ENCODE measurements at places on chromosomes 12 and 14.
A peak's percentile ranks its signal among the peaks of the same experiment; 100 is the strongest.

DNA sequence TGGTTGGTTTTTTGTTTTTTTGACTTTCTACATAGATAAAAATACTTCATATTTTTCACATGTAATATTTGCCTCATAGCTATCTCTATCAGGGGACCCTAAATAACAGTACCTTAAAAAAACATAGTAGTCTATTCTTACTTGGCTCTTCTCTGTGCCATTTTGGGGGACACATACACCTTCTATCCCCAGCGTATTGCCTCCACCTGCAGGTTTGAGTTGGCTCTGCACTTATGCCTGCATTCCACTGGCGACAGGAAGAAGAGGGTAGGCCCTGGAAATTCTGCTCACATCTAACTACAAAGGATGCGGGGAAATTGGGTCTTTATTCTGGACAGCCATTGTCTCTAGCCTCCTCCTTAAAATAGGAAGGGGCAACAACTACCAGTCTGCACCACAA lies 13.8 kb upstream of the IFI27L2 start:
- no peak for DNase-seq

DNA sequence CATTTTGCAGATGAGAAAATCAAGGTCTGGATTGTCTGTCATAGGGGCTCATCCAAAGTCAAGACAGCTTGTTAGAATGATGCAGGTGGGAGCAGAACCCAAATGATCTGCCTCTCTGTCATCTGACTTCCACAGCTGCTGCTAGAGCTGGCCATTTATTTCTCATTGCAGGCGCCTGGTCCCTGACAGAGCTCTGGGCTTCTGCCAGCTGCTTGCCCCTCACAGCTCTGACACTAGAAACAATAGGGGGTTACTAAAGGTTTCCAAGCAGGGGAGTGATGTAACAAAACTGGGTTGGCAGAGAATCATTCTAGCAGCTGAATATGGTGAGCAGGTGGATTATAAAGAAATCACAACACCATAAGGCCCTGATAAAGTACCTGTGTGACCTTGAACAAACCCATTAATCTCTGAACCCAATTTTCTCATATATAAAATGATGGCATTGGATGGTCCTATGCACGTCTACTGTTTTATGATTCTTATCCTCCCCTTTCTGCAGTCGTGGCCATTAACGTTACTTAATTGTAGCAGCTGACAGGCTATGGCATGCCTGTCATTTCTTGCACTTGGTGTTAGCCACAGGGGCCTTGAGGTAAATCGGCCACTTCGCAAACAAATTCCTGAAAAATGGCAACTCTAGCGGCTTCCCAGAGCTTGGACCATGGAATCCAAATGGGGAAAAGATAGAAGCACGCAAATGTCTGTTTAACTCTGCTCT lies 134.6 kb downstream of the RMST start:
- no peak for DNase-seq

DNA sequence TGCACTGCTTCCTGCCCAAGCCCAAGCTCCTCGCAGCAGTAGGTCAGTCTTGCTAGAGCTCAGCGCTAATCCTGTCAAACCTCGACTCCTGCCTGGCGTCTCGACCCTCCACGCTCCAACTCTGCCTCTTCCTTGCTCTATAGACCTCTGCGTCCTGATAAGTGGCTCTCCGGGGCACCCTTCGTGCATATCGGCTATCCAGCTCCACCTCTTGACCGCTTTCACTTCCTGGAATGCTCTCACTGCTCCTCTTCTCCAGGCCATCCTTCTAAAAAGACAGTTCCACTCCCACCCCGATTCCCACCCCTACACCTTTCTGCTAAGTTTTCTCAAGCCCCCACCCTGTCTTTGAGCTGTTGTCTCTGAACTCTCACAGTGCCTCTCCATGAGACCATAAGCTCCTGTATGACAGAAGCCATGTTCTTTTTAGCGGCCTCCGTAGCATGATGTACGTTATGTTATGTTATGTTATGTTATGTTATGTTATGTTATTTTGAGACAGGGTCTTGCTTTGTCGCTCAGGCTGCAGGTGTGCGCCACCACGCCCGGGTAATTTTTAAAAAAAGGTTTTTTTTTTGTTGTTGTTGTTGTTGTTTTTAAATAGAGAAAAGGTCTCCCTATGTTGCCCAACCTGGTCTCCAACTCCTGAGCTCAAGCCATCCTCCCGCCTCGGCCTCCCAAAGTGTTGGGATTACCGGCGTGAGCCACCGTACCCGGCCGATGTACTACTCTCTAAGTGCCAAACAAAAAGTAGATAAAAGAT lies 601 bp downstream of the COX14 start:
- no peak for DNase-seq

DNA sequence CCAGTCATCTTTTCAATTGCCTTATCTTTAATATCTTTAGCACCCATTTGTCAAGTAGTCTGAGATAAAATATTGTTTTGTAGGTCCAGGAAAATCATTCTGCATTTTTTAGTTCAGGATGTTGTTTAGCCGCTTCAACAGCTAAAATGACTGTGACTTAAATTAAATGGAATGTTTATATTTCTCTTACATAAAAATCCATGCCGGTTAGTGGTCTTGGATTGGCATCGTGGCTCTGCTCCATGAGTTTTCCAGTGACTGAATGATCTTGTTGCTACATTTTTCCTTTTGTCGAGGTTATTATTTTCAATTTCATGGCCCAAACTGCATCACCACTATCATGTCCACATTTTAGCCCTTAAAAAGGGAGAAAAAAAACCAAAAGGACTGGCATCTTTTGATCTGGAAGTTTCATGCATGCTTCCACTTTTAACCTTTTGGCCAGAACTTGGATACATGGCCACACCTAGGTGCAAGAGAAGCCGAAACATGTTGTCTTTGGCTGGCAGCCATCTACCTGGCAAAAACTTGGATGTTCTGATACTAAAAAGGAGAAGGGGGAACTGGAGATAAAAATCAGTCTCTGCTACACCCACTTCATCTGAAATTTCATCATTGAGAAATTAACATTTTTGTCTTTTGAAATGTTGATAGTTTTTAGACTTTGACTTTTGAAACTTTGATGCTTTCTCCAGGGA lies 142.4 kb downstream of the OTOGL start:
- no peak for DNase-seq

DNA sequence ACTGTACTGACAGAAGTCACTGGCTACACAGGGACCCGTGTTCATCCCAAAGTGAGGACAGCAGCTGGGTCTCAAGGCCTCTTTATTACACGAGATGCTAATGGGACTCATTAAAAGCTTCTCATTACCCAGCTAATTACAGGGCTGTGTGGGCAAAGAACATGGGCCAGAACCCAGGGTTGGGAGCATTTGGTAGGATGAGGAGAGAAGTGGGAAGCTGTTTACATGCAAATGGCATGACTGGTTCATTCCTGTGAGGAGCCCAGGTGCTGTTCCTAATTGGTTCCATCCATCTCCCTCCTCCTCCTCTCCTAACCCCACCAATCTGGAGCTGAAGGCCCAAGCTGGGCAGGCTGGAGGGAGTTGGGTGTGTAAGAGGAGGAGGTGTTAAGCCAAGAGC lies 8.9 kb upstream of the TAC3 start:
- no peak for DNase-seq

GRCh38 chr12:53505086-53505485 lies 2.2 kb downstream of the NPFF start:
- no peak for DNase-seq

DNA sequence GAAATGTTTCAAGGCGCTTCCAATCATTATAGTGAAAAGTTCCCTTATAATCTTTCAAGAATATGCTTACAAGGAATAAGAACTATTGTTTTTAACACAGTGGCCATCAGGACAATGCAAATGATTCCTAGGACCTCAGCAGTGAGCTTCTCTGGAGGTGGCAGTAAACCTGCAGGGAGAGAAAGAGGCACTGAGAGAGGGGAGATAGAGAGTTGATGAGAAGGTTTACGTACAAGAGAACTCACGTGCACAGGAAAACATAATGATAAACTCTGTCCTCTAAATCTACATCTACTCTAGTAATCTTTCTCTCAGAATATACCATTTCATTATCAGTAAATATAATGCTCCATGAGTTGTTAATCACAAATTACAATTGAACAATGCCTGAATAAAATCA lies 715 bp downstream of the KLRC4 start:
- no peak for DNase-seq

DNA sequence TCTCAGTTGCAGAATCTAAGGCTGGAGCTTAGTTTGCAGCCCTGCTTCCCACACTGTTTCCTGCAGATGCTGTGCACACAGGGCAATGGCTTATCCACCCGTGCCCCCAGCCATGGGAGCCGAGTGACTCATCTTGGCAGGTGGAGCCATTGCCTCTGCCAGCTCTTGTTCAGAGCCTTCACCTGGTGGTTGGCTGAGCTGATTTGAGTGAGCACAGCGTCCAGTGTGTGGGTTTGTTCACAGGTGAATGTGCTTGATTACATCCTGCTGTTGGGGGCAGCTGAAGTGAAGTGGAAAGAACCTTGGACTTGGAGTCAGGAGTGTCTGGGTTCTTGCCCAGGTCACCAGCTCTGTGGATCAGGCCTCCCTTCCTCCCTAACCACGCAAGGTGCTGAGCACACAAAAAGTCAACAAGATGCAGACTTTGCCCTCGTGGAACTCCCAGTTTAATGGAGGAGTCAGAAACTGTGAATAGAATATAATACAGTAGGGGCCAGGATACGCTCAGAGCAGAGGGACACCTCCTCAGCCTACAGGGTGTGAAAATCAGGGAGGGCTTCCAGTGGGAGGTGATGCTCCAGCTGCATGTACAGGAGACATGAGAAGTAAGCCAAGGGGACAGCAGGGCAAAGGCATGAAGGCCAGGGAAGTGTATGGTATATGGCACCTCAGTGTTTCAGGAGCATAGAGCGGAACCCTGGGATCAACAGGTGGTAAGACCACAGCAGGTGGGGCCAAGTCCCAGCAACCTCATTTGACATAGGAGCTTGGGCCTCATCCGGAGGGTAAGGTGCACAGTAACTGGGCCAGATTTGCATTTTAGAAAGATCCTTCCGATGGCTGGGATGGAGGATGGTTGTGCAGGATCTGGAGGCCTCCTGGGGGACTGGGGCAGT lies 22.8 kb downstream of the JDP2 start:
- DNase-seq, result no peak

DNA sequence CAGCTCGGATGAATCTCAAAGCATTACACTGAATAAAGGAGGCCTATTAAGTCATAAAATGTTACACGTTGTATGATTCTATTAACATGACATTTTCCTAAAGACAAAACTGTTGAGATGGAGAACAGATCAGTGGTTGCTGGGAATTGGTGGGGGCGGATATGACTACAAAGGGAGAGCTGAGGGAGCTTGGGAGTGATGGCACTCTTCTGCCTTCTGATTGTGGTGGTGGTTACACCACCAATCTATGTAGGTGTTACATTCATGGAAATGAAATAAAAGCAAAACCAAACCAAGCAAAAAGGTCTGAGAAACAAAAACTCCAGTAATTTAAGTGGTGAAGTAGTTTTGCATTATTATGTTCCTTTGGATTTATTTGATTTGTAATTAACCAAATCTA lies 16.4 kb upstream of the EVL start:
- DNase-seq, result no peak

DNA sequence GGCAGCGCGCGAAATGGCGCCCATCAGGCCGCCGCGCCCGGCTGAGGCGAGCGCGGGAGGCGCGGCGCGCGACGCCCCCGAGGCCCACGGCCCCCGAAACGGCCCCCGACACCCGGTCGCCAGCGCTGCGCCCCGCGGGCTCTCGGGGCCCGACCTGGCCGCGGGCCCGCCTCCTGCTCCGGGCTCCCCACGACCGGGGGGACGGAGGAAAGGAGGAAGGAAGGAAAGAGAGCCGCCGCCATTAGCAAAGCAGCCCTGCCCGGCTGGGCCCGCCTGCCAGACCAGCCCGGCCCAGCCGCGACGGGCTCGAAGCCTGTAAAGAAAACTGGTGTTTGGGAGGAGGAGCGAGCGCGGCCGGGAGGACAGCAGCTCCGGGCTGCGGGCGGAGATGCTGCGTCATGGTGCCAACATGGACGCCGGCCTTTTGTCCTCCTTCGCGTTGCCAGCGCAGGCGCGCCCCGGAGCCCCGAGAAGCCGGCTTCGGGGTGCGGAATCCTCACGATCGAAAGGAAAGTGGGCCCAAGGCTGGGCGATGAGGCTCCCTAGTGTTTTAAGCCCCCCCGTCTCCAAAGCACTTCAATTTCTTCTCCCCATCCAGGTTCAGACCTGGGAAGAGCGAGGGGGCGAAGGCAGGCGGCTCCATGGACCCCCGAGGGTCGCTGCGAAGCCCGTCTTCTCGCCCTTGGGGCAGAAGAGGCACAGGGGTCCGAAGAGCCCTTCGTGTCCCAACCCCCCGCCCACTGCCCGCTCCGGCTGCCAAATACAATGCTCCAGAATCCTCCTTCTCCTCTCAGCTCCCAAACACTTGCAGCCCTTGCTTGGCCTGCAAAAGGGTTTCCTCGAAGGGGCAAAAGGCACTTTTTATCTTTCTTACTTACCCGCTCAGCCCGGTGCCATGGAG lies 2.9 kb upstream of the SETD1B start:
- peak; percentile 52 for DNase-seq

- DNase-seq, result no peak
Observed at GRCh38 chr12:66901138-66901932, 222.5 kb upstream of the GRIP1 start.

- DNase-seq, result peak; percentile 90
Observed at GRCh38 chr14:75985618-75986438, at the start of gene IFT43. TSS of gene IFT43 (plus strand) at chr14:75985763. CDS start at chr14:75985787, 24 bp downstream.

- no peak for DNase-seq
Observed at GRCh38 chr12:65902500-65902899, 78.2 kb downstream of the HMGA2 start.

- DNase-seq, result no peak
Observed at GRCh38 chr14:65267856-65268255, 144.7 kb upstream of the FUT8 start.

DNA sequence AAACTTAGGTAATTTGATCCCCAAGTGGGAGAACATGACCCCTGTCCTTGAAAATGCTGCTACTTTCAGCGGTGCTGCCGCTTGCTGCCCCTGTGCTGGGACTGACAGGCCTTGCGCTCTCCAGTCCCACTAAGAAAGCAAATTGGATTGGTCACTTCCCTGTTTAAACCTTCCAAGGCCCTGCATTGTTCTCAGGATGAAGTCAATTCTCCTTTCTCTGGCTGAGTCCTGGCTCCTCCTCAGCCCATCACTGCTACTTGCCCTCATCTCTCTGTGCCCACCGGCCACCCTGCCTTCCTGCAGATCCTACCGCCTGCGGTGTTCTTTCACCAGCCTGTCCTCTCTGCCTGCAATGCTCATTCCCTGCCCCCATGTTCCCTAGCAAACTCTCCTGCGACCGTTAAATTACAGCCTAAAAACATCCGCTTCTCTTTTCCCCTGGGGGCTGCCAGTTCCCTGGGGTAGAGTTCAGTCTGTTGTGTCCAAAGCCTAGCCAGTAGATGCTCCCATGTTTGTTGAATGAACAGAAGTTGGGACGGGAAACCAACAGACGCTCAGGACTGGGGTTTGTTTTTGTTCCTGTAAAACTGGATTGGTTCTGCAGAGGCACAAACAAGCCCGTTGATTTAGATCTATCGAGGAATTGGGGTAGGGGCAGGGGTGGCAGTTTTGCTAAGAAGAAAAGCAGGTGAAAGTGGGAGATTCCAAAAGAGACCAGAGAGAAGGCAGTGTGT lies 127.3 kb upstream of the HIF1A start:
- no peak for DNase-seq

DNA sequence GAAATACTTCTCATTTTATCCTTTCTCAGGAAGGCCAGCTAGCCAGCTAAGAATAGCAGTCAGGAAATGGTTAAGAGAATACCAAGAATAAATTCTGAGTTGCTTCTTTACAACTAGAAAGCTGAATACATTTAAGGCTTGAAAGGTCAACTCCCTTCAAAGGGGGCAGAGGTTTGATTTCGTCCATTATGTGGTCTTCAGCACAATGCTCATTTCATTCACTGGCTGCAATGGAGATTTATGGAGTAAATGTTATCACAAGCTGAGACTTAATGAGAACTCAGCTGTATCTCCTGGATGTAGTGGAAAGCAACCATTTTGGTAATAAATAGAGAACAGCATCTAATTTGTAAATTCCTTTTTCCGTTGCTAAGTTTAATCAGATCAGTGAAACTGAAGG lies 265.0 kb upstream of the FKBP4 start:
- DNase-seq, result no peak

All from D341Med (cell line).